ENCODE measurements at places on chromosomes 3 and 15.
A peak's percentile ranks its signal among the peaks of the same experiment; 100 is the strongest.

DNA sequence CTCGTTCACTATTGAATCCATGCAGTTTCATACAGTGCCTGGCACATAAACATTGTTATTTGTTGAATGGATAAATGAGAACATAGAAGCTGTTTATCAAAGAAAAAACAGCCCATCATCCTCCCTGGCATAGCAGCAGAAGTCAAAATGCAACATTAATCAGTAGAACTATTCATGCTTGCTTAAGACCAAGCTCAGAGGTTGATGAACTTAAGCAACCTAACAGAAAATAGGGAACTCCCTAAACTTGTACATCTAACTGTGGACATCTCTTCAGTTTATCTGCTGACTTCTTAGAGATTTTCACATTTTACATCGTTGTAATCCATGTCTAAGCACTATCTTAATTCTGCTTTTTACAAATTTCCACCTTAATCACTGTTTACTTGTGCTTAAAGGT lies 29.2 kb downstream of the SENP8 start:
- DNase-seq: no peak

DNA sequence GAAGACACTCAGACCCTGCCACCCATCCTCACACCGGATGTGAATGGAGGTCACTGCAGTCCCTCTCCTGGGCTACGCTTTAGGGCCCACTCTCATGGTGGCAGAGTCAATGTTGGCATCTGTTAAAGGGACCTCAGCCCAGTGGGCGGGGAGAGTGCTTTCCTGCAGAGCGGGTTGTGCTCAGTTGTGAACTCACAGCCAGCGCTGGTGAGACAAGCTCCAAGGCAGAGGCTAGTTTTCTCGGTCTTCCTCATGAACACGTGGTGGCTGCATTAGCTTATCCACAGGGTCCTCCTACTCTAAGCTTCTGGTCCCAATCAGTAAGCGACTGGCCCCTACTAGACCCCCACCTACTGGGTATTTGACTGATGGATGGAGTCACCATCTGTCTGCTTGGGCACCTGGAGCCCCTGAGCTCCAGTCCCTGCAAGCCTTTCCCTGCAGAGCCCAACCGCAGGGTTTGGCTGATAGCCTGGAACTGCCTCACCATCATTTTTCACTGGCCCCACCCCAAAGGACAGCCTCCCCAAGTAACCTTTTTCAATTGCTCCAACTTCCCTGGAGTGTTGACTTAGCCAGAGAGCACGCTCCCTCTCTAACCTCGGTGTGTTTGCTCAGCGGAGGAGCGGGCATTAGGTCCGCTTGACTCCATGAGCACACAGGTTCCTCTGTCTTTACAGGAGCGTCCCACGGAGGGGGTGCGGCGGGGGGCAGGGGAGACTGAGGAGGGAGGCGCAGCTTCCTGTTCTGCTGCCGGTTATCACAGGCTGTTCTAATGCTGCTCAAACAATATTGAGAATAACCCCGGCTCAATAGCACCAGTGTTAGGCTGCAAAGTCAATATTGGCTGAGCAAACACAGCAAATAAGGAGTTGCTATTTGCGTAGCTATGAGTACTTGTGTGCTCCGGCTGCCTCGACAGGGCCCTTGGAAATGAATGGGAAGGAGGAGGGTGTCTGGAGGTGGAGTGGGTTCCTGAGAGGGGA lies 141.7 kb downstream of the RPLP1 start:
- DNase-seq: peak; percentile 99

DNA sequence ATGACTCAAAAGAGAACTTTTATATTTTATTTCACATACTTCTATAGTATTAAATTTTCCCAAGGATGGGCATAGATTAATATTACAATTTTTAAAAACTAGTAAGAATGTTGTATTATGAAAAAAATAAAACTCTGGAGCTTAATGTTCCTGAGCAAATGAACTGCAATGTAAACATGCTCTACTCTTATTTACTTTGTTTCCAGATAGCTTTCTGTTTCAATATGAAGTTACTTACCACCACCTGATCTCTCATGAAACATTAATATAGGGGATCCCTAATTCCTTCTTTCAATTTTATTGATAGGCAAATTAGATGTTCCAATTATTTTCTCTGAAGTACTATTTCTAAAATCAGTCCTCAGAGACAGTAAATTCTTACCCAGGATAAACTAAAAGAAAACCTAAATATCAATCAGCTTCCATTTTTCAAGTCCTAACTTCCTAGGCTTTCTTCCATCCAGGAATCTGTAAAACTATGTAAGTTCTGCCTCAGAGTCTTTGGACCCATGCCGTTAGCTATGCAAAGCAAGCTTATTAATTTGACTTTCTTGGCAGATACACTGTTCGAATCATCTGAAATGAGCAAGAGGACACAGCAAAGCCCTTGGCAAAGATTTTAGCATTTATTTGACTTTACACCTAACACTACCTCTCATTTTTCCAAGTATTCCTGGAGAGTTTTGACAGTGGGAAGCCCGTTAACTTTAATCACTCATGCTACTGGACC lies 93.2 kb downstream of the PLCH1 start:
- peak; percentile 13 for DNase-seq

DNA sequence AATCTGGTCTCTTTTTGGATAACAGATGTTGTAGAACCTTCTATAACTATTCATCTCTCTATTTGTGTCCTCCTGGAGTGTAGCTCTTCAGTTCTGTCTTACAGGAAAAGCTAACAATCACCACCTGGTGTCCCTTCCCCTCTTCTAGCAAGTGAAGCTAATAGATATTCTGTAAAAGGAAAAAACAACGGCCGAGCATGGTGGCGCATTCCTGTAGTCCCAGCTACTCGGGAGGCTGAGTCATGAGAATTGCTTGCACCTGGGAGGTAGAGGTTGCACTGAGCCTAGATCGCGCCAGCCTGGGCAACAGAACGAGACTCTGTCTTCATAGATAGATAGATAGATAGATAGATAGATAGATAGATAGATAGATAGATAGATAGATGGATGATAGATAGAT lies 779.4 kb downstream of the TUSC7 start:
- no peak for DNase-seq

DNA sequence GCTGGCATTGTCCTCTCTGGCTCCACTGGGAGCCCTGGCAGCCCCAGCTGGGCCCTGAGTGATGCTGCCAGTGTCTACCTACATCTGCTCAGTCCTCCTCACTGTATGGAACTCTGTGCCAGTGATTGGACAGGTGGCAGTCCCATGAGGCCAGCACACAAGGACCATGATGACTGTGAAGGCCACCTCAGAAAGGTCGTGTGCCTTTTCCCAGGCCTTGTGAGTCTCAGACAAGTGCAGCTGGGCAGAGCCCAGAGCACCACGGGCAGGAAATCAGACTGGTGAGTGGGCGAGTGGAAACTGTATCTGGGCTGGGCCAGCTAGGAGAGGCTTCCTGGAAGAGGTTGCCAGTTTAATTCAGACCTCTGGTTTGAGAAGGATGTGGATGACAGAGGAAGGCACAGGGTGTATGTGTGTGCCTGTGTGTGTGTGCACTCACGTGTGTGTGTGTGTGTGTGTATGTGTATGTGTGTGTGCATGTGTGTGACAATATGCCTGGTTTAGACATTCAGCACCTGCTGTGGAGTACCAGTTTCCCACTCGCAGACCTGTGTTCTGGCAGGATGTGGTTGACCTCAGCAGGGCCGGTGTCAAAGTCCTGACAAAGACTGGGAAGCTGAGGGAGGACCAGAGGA lies 7.0 kb downstream of the MAPKAPK3 start:
- no peak for DNase-seq

GRCh38 chr3:40055956-40056355 lies 246.5 kb downstream of the MYRIP start:
- no peak for DNase-seq

- no peak for DNase-seq
These were observed 569.8 kb upstream of the IL12A start for GRCh38 chr3:159418571-159419526.

GRCh38 chr15:57442335-57442734 lies 66.0 kb downstream of the CGNL1 start:
- no peak for DNase-seq

DNA sequence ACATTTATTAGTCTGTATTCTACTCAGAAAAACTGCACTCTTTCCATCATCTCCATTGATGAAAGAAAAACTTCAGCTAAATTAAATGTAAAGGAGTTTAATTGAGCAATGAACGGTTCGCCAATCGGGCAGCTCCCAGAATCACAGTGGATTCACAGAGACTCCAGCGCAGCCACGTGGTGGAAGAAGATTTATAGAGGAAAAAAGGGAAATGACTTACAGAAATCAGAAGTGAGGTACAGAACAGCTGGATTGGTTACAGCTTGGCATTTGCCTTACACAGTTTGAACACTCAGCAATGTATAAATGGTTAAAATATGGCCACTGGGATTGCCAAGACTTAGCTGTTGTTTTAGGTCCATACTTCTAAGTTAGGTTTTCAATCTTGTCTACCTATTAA lies 2.8 kb upstream of the SUCLG2 start:
- no peak for DNase-seq

GRCh38 chr15:86837294-86838061 lies 757.8 kb downstream of the AGBL1 start:
- no peak for DNase-seq

DNA sequence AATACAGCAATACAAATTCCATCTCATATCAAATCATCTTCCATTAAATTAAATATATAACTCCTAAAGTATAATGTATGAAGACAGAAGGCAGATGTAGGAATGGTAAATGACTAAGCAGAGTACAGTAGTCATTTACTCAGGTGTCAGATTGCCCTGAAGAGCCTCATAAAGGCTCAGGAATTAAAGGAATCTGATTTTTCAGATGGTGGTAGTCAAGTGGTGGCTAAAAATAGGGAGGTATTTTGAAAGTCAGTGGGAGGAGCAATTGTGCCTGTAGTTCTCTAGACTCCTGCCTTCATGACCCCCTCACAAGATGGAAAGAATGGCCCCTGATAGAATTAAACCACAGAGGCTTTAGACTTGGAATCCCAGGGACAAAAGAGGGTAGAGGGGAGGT lies 142.7 kb upstream of the SYNPR start:
- DNase-seq: no peak

- no peak for DNase-seq
These were observed 4.5 kb downstream of the RNF168 start for GRCh38 chr3:196499061-196499460.

- DNase-seq: no peak
These were observed 10.8 kb upstream of the CCDC39 start for GRCh38 chr3:180690061-180690460.

- DNase-seq: no peak
These were observed 5.2 kb downstream of the GPX1 start for GRCh38 chr3:49352890-49353421.

GRCh38 chr15:57323806-57324589 lies 52.3 kb upstream of the CGNL1 start:
- DNase-seq: peak; percentile 89

Measured in NCI-H526 (cell line).